ENCODE measurements at places on chromosomes 1 and 21.

DNA sequence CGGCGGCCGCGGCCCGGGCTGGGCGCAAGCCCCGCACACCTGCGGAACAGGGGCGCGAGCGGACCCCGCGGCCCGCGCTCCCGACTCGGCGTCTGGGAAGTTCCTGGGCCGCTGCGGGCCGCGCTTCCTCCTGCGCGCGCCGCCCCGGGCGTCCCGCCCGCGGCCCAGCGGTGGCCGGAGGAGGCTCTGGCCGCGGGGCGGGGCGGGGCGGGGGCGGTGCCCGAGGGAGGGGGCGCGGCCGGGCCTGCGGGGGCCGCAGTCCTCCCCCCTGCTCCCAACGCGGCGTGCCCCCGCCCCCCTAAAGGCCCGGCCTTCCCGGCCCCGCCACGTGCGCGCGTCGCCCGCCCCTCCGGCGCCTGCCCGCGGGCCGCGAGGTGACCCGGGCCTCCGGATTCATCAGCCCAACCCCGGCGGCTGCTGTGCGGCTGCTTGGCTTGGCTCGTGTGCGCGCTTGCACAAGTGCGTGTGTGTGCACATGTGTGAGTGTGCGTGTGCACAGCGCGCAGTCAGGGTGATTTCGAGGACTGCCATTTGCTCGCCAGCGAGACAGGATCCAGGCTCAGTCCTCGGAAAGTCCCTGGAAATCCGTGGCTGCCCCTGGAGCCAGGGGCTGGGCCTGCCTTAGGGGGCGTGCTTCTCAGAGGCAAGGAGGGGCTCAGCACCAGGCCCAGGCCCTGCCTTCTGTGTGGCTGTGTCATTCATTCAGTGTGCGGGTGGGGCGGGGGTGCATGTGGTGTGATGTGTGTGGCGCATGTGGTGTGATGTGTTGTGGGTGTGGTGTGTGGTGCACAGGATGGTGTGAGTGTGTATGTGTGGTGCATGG is at the start of gene C2CD2:
Gene C2CD2 (minus strand): TSS at position 188 of the 823 bp plus-strand sequence. CDS start 370 bp downstream, outside the sequence.
- peak; percentile 11 for DNase-seq

DNA sequence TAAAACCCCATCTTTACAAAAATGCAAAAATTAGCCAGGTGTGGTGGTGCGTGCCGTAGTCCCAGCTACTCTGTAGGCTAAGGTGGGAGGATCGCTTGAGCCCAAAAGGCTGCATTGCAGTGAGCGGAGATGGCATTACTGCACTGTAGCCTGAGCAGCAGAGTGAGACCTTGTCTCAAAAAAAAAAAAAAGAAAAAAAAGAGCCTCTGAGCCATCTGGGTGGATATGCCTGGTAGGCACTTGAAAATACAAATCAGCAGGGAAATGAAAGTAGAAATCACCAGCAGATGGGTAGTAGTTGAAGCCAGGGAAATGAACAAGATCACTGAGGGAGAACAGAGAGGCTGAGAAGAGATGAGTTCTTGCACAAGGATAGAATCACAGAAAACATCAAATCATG is 131.0 kb upstream of the HMCN1 start:
- no peak for DNase-seq

- DNase-seq = no peak
Observed at GRCh38 chr1:221449194-221449593, 292.7 kb downstream of the DUSP10 start.

DNA sequence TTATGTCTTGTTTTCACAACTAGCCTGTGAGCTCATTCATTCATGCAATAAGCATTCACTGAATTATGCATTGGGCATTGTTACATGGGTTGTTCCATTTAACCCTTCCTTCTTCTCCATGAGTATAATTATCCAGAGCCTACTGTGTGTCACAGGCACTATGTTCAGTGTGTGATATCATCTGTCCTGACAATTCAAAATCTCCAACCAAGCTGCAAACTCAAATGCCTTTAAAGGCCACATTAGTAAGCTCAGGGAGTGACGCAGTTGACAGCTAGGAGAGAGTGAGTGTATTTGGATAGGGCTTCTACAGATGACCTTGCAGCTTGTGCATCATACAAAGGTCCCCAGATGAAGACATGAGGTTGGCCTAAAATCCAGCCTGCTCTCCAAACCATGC is 289.5 kb downstream of the OMA1 start:
- DNase-seq = no peak

DNA sequence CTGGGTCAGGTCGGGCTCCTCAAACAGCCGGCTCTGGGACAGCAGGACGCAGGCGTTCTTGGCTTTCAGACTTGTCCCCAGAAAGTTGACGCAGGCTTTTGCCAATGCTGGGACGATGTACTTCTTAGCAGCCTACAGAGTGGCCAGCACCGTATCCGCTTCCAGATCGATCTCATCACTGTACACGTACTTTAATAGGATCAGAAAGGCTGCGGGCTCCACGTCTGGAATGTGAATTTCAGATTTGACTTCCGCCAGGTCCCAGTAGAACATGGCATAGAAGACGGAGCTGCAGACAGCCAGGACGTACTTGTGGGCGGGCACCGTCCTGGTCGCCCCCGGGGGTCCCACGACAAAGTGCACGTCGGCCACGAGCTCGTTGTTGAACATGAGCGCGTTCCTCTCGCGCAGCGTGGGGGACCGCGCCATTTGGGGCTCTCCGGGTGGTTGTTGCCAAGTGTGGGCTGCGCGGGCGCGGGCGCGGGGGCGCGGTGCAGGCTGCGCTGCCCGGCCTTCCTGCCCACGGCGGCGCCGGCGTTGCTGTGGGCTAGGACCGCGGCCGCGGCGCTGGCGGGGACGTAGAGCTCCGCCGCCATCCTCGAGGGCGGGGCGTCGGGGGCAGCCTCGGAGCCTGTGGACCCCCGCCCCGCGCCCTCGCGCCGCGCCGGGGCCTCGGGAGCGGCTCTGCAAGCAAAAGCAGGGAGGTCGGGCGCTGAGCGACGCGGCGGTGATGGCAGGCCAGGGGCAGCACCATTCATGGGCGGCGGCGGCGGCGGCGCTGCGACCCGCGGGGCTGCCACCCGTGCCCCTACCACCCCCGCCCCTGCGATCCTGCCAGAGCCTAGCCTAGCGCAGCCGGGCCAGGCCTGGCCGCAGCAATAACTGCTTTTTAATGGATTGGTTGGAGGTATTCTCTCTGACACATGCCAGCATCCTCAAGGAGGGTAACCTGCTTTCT is 10.6 kb downstream of the CNR2 start:
- DNase-seq = no peak

- no peak for DNase-seq
Observed at GRCh38 chr1:110676970-110677369, 2.2 kb upstream of the KCNA3 start.

DNA sequence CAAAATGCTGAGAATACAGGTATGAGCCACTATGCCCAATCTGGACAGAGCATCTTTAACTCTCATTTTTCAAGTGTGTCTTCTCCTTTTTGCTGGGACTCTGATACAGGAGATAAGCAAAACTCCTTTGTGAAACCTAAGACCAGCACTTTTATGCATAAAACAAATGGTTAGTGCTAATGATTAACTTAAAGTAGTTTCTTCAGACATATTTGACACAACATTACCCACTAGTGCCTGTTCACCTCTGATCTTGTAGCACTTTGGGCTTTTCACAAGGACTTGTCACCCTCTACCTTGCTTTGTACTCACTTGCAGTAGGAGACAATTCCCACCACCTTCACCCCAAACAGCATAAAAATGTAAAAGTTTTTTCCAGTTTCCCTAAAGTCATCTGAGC is 216.3 kb downstream of the RGS7 start:
- no peak for DNase-seq

DNA sequence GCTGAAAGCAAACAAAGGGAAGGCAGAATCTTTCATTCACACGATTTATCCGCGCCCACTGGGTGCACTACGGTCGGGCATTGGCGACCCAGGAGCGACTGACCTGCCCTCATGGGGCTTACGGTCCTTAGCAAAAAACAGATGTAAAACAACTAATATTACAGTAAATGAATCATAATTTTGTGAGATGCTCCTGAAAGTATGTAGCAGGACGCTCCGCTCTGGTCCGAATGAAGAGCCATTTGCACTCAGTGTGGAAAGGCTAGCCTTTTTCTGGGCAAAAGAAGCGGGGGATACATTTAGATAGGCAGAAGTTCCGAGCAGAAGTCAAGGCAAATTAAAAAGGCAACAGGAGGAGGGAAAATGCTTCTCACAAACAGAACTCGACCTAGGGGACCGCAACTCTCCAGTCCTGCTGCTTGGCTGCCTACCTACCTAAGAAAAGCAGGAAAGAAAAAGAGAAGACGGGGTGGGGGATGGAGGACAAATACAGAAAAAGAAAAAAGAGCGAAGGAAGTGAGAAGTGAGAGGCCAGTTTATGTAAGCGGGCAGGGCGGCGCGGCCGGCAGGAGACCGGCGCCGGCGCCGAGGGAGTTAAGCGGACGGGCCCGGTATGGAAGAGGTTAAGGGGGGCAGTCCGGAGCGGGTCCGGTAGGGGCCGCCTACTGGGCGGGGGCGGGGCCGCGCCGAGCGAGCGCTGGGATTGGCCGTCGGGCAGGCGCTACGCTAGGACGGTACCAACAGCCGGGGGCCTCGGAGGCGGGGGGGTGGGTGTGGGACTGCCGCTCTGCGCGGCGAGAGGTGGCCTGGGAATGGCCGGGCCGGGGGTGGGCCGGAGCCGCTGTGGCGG is at the start of gene FAM20B:
Gene FAM20B (plus strand): TSS at position 770 of the 850 bp plus-strand sequence. CDS start 17,954 bp downstream, outside the sequence.
- peak; percentile 87 for DNase-seq

GRCh38 chr1:97853221-97853620 is 67.6 kb downstream of the DPYD start:
- no peak for DNase-seq

DNA sequence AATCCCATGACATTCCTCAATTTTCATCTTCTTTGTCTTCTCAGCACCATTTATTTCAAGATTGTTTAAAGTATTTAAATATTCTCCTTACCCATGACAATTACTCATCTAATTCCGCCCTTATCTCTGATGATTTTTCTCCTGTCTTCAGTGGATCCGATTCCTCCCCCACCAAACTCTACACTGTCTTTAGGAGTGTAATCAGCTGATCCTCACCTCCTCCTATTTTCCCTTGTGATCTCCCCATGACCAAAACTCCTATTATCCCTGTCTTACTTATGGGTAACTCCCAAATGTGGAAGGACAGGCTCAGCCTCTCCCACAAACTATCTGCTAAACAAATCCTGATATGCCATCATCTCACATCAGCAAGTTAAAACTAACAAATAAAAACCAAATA is 335.3 kb upstream of the RUNX1 start:
- no peak for DNase-seq

- no peak for DNase-seq
Observed at GRCh38 chr21:45332415-45332814, 44.7 kb upstream of the POFUT2 start.

DNA sequence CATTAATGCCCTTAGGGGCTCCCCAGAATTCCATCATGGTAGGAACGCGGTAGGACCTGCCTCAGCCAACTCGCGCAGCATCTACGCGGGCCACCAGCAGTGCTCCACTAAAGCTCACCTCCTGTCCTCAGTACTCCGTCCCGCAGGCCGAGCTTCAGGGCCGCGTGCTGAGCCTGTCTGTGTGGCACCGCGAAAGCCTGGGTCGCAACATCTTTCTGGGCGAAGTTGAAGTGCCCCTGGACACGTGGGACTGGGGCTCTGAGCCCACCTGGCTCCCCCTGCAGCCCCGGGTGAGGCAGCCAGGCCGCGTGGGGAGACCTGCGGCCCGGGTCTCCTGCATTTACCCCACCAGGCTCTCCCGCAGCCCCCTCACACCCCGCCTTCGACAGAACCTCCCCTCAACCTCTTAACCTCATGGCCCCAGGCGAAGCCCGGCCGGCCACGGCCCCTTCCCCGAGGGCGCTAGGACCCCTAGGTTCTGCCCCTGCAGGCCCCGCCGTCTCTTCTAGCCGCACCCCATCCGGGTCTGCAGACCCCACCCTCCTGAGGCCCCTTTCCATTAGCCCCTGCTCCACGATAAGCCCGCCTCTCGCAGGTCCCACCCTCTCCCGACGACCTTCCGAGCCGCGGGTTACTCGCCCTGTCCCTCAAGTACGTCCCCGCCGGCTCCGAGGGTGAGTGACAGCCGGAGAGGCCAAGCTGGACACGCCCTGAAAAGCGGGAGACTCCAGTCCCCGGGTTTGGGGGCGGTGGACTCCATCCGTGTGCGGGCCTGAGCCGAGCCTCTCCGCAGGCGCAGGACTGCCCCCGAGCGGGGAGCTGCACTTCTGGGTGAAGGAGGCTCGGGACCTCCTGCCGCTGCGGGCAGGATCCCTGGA is 9.1 kb downstream of the SYTL1 start:
- DNase-seq = no peak

DNA sequence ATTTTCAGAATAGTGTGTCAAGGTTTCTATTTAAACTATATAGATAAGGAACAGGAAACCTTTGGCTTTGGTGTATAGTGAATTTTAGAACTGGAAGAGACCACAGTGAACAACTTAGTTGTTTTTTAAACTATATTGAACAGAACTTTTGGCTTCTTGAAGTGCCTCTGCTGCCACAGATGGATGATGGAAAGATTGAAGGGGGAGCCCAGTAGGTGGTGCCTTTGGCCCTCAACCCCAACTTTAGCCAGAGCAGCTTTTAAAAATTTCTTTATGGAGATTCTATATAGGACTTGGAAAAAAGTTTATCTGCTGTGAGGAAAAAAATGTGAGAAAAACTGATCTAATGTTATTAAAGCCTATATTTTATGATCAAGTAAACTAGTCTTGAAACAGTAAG is 50.2 kb downstream of the SWT1 start:
- DNase-seq = no peak

DNA sequence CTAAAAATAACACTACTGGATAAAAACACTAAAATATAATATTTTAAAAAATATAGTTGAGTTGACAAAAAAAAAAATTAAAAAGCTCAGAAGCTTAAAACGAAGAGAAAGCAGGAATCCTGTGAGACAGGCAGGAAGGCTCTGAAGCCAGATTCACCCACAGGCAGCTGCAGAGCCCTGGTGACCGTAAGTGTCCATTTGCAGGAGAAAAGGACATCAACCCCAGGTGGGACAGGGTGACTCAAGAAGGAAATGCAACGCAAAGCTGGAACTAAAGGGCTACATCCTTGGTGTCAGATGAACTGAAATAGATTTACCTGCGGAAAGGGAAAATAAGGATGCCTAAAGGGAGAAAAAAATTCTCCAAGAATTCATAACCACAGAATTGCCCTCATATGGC is 46.8 kb downstream of the USP24 start:
- DNase-seq = no peak

DNA sequence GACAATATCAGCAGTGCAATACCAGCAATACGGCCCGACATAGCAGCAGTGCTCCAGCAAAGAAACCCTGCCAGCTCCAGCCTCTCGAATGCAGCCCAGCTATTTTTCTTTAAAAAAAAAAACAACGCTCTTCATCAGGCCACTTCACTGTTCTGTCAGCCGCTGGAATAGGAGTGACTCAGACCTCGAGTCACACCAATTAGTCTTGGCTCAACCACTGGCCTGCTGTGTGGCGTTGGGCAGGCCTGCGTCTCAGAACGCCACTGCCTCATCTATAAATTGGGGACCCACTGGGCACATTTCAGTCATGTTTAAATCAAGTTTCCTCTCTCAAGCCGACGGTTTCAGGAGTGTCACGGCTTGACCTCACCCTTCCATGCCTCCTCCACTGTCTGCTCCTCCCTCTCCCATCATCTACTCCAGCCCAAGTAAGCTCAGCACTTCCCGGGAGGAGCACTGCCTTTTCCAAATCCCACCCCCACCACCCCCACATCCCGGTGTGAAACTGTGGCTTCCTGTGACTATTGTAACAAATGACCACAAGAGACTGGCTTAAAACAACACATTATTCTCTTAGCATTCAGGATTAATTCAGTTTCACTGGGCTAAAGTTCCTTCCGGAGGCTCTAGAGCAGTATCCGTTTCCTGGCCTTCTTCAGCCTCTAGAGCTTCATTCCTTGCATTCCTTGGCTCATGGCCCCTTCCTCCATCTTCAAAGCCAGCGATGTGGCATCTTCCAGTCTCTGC is 71.9 kb upstream of the EFHD2 start:
- no peak for DNase-seq
